Stimulated activated CD8-positive, alpha-beta memory T cell treated with anti-CD3 and anti-CD28 coated beads, Interleukin-15, amount 100 ng/mL, for 4 hours (primary cell): ENCODE measurements at places on chromosomes 4 and X.

- no peak for DNase-seq
Observed at GRCh38 chr4:12911750-12912358, 572.3 kb downstream of the RAB28 start.

DNA sequence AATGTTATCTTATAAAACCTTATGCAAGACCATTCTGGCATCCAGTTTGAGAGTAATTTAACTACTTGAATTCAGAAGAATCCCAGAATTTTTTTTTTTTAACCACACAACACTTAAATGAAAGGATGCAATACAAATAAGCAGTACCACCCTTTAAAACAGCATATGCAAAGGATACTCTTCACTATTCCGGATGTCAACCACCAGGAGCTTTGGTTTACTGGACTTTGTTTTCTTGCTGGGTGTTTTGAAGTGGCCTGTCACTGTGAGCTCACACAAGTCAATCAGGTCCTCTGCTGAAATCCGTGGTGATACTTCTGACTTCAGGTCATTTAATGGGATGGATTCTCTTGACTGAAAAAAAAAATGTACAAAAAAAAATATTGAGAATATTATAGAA lies 200.0 kb downstream of the TBCK start:
- DNase-seq: no peak

- DNase-seq: no peak
Observed at GRCh38 chr4:120736312-120736711, 186.2 kb downstream of the PRDM5 start.

GRCh38 chr4:77454858-77455257 lies 150.8 kb upstream of the CXCL13 start:
- DNase-seq: no peak

- no peak for DNase-seq
Observed at GRCh38 chr4:152094970-152095700, 334.3 kb upstream of the GATB start.

GRCh38 chr4:138222046-138222445 lies 20.1 kb downstream of the SLC7A11 start:
- DNase-seq: no peak

DNA sequence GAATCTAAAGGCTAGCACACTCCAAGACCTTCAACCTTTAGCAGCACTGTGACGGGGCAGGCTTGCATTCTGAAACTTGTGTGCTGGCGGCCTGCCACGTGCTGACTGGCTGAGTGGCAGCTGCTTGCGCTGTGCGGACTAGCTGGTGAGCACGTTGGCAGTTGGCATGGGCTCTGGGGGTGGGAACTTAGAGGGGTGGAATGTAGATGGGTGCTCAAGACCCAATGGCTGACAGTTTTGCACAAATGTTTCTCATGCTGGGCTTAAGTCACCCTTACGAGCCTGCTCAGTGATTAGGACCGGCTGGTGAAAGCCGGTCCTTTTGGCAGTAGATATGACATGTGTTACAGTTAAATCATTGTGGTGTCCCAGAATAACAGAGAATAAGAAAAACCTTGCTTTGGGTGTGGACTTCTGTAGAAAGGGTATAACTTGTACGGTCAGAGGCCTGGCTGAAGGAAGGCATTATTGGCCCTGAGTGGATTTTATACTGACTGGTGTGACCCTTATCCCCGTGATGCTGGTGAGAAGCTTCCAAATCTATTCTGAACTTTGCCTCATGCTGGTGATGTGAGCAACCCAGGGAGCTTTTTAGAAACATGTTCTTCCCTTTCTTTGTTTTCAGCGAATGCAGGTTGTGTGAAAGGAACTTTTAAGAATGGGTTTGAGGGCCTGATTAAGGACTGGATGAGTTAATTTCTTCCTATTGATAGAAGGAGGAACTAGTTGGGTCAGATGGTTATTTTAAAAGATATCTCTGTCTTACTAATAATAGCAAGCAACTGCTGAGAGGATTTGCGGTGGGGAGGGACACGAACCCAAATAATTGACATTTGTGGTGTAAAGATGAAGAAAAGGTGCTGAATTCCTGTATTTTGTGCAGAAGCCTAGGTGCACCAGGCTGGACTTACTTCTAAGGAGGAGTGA lies 107.4 kb upstream of the SLC4A4 start:
- no peak for DNase-seq

DNA sequence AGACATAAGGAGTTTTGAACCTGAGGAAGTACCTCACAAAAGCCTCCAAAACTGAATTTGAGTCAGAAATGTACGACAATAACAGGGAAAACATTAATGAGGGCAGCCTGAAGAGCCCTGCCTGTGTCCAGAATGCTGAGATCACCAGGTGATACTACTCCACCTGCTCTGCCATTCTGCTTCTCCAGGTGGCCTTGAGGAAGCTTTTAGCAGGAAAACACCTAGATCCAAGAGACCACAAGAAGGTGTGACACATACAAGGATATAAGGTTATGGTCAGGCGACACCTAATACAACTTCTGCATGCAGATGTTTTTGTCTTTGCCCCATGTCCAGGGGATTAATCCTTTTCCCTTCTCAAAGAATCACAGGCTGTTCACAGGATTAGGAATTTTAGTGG lies 15.3 kb downstream of the SOWAHB start:
- DNase-seq: no peak

GRCh38 chrX:78168065-78168464 lies 28.6 kb upstream of the TAF9B start:
- no peak for DNase-seq

- no peak for DNase-seq
Observed at GRCh38 chr4:152176627-152177214, 359.2 kb downstream of the FBXW7 start.

DNA sequence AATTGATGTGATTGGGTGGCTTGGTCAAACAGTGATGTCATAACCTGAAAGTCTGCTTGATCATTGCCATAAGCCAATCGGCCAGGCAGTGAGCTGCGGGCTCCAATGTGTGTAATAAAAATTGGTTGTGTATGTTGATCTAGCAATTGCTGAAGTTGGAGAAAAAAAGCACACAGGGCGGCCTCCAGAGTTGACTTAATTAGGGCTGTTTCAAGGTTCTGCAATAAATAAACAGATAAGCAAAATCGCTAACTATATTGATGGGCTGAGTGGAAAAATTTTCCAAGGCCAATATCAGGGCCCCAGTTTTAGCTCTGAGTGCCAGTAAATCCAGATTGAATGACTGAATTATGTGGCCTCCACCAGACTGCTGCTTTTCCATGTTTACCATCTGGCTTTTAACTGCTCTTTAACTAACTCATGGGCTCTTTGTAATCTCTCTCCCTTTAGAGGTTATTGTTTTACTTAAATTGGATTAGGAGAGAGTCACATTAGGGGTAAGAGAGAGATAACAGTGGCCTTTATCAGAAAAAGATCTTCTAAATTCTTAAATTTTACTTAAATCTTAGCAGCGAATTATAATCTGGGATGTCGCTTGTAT lies 160.6 kb upstream of the WDFY3 start:
- DNase-seq: no peak

GRCh38 chr4:7705062-7705461 lies 234.6 kb downstream of the AFAP1 start:
- DNase-seq: no peak

DNA sequence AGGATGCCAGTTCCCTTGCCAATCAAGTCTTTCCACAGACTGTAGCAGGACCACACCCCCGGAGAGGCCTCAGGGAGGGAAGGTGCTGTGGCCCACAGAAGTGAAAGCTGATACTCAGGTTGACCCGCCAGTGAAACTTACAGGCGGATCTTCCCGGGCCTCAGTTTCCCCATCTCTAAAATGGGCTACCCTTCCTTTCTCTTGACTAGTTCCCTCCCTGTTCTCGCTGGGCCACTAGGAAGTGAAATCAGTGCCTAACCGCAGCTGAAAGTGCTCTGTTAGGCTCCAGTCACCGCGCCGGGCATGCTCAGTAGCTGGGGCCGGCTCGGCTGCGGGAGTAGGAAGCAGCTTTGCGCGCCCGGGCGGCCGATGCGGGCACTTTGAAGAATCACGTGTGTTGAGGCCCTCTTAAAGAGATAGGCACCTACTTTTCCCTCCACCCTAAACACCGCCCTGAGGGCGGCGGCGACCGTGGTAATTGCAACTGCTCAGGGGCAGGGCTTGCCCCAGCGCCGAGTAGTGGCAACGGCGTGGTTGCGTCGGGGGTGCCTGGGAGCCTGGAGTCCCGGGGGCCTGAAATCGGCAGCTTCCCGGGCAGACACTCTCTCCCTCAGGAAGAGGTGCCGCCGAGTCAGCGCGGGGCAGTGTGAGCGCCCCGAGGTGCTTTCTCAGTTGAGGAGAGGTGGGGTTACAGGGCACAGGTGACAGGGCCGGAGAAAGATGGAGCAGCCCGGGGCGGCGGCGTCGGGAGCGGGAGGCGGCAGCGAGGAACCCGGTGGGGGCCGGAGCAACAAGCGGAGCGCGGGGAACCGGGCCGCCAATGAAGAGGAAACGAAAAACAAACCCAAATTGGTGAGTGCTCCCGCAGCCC lies at the start of gene DIAPH2:
Gene DIAPH2, plus strand, starts transcription at position 504 of the 871 bp plus-strand sequence.
- peak; percentile 49 for DNase-seq

DNA sequence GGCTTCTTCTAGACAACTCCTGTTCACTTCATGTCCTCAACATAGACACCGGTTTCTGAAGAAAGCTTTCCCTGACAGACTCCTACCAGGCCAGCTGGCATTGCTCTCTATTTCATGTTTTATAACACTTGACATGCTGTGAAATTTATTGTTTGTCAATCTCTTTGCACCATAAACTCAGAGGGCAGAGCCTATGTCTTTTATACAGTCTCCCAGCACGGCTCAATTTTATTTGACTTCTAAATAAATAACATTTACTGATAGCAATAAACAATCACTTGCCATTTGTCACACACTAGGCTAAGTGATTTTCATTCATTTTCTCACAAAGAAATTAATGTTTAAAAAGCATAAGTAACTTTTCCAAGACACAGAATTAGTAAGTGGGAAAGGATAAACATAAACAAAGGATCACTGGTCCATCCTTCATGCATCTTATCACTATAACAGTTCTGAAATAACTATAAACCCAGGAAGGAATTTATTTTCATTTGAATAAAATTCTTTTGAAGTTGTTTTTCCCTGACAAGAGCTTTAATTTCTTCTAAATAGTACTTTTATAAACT lies 577.6 kb downstream of the TECRL start:
- DNase-seq: no peak

GRCh38 chr4:164591666-164592065 lies 162.3 kb upstream of the SMIM31 start:
- no peak for DNase-seq

GRCh38 chr4:108116423-108117168 lies 52.1 kb downstream of the LEF1 start:
- DNase-seq: no peak
